Activated CD8-positive, alpha-beta memory T cell treated with anti-CD3 and anti-CD28 coated beads, Interleukin-2, amount 10 ng/mL, durations not matched to agents 7 days and 5 days (primary cell): ENCODE measurements at places on chromosomes 2 and 18. TPM values are rescaled to one million over a fixed set of nuclear protein-coding genes. Genes with fewer than 3 reads are reported as not detected.

- DNase-seq: no peak
Measured at GRCh38 chr2:240159251-240159839, 18.9 kb upstream of the OTOS start.

GALNT5 gene
- total RNA-seq: not detected

ILKAP gene
- total RNA-seq: 52.6 TPM

IL37 gene
- total RNA-seq: not detected

- DNase-seq: no peak
Measured at GRCh38 chr2:163711258-163711657, 24.6 kb downstream of the FIGN start.

- no peak for DNase-seq
Measured at GRCh38 chr18:48835745-48836170, 115.0 kb downstream of the SMAD7 start.

- DNase-seq: peak; percentile 68
Measured at GRCh38 chr2:118309946-118310680, 221.8 kb downstream of the INSIG2 start.

RGPD5 gene
- 20.2 TPM for total RNA-seq
